Heart right ventricle (tissue), 16 donors: ENCODE measurements at places on chromosomes 11 and 22. TPM values are rescaled to one million over a fixed set of nuclear protein-coding genes. Genes with fewer than 3 reads are reported as not detected.

- DNase-seq, result peak; percentile 40
- no peaks in the 10 kb centered on the region for H3K36me3 ChIP-seq
- peaks cover 27% of the 10 kb centered on the region for H3K4me1 ChIP-seq
- H3K27ac ChIP-seq, result peak overlapping the region; percentile 88
- H3K27me3 ChIP-seq, result peaks cover 16% of the 10 kb centered on the region
These were observed 562 bp downstream of the ZBED4 start for GRCh38 chr22:49853981-49854831.

DNA sequence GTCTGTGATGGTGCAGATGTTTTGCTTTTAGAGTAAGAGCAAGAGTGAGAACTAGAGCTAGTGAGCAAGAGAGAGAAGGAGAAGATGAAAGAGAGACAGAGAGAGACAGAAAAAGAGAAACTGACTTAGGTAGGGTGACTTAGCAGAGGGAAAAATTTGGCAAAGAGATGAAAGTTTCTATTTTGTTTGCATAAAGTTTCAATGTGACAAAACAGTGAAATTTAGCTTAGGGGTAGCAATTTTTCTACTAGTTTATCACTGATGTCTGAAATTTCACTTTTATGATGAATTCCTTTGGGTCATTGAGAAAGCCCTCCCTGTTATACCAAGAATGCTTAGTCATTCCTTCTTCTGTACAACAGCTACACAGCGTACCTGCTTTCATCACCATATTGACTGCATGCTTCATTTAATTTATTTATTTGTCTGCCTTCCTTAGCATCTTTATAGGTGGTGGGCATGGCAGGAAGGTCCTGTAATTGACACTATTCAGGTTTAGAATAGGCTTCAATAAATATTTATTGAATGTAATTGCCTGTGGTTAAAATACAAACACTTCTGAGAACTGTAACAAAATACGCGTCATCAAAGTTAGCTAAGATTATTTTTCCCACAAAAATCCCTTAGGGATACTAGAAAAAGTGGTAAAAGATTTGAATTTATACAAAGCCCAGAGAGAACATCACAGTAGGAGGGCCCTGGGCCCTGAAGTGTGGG is 19.9 kb upstream of the CTSC start:
- no peak for DNase-seq
- H3K36me3 ChIP-seq, result no peaks in the 10 kb centered on the region
- no peaks in the 10 kb centered on the region for H3K4me1 ChIP-seq
- peak overlapping the region; percentile 11 for H3K27ac ChIP-seq

GRCh38 chr22:46783721-46784120 is 21.3 kb downstream of the TBC1D22A start:
- H3K27ac ChIP-seq, result no peak overlapping the region
- H3K4me3 ChIP-seq, result no peak overlapping the region
- no peaks in the 10 kb centered on the region for H3K27me3 ChIP-seq
- H3K4me1 ChIP-seq, result peaks cover 3% of the 10 kb centered on the region
- no peak for DNase-seq

DNA sequence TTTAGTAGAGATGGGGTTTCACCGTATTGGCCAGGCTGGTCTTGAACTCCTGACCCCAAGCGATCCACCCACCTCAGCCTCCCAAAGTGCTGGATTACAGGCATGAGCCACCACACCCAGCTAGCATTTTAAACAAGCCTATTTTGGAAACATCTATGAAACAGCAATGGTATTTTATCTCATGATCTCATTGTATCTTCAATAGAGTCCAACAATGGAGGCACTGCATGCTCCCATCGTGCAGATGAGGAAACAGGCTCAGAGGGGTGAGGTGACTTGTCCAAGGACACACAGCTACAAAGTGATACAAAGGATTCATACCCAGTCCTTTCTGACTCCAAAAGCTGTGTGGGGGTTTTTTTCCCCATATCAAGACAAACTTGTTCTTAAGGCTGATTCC is 39.0 kb upstream of the RTL6 start:
- no peak overlapping the region for H3K27ac ChIP-seq
- no peak overlapping the region for H3K4me3 ChIP-seq
- H3K36me3 ChIP-seq, result no peaks in the 10 kb centered on the region
- H3K27me3 ChIP-seq, result peaks cover 25% of the 10 kb centered on the region
- no peak for DNase-seq

SCUBE1 gene
- total RNA-seq, result 0.05 TPM
